Fibroblast of skin of left quadriceps (primary cell): ENCODE measurements at places on chromosomes 11 and 22.

DNA sequence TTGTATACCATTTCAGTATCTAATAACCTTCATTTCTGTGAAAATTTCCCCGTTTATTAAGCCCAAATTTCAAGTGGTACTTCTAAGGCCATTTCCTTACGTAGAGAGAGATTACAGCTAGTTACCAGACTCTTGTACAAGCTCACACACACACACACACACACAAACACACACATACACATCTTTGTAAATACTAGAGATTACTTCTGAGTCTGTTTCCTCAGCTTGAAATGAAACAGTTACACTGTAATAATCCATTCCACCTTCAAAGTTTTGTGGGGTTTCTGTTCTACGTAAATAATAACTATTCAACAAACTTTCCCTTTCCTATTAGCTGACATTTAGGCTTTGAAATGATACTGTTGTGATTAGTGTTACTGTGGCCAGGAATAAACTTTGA lies 6.2 kb downstream of the POGLUT3 start:
- DNase-seq, result no peak

DNA sequence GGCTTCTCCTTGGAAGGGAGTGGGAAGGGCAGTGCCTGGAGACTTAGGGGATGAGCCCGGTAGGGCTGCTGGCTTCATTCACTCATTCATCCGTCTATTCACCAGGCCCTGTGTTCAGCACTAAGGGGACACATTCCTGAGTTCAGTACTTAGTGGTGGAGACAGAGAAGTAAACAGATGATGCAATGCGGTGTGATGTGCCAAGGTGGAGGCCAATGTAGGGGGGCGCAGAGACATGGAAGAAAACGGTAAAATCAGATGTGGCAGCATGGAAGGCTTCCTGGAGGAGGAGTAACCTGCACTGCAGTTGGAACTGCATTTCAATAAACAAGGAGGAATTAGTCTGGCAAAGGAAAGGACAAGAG lies 21.3 kb downstream of the GRIK4 start:
- DNase-seq, result no peak

DNA sequence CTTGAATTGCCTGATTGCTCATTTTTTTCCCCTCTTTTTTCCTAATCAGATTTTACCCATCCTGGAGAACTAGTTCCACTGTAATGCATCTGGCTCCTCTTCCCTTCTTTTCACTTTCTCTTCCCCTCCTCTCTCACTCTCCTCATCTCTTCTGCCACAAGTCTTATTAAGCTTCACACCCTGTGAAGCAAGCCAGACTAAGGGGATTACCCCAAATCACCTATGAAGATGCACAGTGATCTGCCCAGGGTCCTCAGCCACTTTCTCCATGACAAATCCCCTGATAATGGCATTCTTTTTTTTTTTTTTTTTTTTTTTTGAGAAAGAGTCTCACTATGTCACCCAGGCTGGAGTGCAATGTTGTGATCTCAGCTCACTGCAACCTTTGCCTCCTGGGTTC lies 11.2 kb downstream of the UBASH3B start:
- no peak for DNase-seq

DNA sequence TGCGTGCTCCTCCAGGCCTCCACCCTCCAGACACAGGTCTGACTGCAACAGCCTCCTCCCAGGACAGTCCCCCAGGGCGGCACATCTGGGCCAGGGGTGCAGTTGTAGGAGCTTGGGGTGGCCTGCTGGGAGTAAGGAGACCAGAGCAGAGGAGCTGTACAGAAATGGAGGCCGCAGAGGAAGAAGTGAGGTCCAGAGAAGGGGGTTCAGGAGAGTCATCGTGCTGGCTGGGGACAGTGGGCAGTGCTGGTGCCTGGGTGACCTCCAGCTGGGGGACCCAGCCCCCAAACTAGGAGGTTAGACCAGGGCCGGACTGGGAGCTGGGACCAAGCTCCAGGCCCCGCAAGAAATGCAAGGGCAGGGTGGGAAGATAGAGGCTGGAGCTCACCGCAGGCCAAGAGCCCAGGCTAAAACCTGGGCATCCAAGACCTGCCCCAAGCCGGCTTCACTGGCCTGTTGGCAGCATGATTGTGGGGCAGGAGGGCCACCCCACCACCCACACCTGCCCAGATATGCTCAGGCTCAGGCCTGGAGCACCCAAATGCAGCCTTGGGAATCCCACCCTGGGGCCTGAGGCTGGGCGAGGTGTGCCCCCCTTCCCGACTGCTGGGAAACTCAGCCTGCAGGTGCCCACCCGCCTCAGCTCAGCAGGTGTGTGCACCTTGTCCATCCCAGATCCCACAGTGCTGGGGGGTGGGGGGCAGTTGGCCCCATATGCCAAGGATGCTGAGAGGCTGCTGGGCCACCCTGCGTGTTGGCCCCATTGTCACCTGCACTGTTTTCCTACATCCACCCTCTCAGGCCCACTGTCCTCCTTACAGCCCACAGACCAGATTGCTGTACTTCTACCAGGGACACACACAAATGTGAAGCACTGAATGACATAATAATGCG lies 96.9 kb downstream of the MORC2 start:
- no peak for DNase-seq

DNA sequence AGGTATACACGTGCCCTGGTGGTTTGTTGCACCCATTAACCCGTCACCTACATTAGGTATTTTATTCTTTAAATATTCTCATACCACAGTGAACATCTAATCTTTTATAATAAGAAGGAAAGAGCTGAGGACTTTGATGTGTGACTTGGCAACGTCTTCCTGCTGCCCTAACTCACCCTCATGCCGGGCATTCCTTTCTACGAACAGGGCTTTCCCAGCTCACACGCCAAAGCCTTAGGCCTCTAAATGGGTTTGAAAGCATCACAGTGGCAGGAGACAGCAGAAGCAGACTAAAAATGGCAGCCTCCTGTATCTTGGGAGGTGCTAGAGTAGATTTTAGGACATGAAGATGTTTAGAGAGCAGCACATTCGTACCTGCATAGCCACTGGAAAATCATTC lies 52.6 kb downstream of the CLTCL1 start:
- DNase-seq, result no peak

DNA sequence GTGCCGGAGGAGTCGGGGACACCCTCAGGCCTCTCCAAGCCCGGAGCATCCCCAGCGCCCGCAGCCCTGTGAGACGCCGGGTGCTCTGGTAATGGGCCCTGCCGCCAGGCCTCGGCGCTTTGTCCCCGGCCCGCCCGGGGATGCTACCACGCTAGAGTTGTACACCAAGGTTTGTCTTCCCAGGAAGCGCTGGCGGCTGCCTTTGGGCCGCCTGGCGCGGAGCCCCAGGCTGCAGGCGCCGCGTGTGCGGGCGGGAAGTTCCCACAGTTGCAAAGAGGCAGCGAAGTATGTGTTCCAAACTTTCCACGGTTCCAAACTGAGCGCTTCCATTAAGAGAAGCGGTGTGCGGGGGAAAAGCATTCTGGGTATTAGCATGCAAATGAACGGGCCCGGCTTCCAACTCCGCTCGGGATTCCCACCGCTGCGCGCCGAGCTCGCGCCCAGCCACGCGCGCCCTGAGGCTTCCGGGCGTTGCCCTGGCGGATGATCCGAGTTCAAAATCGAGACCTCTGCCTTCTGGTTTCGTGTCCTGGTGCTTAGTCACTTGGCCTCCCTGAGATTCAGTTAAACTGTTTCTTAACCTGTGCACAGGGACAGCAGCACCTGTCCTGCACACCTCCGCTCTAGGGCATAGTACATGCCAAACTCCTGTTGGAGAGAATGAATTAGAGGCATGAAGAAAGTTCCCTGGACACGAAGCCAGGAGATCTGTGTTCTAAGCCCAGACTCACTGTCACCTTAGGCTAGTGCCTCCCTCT lies 1.3 kb upstream of the PATZ1 start:
- DNase-seq, result no peak

GRCh38 chr11:88152381-88152780 lies 22.9 kb downstream of the RAB38 start:
- no peak for DNase-seq

DNA sequence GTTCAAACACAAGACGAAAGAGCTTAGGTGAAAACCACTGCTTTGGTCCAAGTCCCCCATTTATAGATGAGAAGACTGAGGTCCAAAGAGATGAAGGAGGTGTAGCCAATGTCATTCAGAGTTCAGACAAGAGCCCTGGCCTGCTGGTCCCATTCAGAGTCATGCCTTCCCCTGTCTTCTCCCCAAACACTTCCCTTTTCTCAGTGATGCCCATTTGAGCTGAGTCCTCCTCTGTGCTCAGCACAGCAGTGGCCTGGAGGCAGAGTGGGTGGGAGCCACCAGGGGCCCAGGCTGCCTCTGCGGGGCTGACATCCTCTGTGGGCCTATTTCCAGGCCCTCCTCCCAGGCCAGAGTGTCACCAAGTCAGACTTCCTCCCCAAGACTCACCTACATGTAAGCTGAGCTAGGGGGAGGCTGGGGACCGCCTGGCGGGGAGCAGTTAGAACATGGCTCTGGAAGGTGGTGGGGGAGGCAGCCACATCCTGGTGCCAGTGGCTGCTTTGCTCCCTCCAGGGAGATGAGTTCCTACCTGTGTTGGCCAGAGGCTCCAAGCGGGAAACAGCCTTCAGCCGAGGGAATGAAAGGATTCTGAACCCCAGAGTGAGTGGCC lies 22.4 kb upstream of the LRRC10B start:
- no peak for DNase-seq

GRCh38 chr22:44364751-44365130 lies 52.0 kb upstream of the SHISAL1 start:
- no peak for DNase-seq

- no peak for DNase-seq
Observed at GRCh38 chr22:28706845-28707244, 27.2 kb upstream of the TTC28 start.

DNA sequence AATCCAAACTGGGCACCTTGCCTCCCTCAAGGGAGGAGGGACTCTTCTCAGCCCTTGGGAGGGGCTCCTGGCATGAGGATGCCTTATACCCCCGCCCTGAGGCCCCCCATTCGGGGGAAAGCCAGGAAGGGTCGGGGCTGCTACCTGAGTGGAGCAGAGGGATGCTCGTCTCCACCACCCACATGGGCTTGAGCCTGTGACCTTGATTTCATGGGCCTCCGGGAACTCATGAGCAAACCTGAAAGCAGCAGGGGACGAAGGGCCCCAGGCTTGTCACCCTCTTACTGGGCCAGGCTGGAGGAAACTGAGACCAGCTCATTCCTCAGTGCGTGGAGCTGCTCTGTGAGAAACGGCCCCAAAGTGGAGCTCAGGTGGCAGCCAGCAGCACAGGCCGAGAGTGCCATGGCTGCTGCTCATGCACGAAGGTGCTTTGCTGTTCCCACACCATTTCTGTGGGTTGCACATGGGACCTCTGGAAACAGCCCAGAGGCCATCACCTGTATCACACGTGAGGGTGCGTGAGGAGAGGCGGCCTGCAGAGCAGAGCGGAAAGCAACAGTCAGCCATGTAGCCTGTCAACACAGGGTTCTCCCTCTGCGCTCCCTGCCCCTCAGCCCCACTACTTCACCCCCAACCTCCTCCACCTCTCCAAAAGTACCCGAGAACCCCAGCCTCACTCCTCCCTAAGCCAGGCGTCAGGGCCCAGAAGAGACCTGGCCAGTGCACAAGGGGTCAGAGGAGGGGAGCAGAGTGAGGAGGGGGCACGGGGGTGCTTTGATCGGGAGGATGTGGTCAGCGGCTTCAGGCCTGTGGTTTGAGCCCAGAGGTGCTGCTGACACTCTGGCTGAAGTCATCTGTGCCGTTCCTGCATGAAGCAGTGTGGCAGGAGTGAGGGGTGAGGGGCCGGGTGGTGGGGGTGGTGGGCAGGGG lies 14.1 kb upstream of the IL2RB start:
- DNase-seq, result no peak

DNA sequence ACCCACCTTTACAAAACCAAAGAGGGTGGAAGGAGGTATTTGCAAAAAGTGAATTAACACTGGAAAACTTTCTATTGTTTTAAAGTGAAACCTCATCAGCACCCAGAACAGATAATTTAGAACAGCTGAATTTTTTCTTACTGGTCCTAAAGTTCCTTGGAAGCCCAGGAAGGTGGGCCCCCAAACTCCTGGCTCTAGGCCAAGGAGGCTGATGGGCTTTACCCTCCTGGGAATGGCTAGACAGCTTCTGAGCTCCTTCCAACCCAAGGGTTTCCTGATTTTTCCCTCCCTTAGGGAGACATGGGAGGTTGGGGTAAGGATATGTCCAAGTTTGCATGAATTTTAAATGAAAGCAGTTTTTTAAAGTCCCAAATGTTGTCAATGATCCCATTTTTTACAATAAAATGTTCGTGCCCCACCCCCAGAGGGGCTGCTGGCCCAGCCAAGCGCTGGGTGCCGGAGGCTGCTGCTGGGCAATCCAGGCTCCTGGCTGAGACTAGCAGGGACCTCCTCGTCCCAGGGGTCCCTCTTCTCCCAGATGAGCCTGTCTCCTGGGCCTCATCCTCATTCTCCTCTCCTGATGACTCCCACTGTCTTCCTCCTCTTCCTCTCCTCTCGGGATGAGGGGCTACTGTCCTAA lies 28.4 kb downstream of the RELT start:
- DNase-seq, result no peak

- DNase-seq, result no peak
Observed at GRCh38 chr22:38083931-38084631, at the start of gene SLC16A8. TSS of gene SLC16A8 (minus strand) at chr22:38084184. CDS start at chr22:38082873, 1,311 bp downstream.

DNA sequence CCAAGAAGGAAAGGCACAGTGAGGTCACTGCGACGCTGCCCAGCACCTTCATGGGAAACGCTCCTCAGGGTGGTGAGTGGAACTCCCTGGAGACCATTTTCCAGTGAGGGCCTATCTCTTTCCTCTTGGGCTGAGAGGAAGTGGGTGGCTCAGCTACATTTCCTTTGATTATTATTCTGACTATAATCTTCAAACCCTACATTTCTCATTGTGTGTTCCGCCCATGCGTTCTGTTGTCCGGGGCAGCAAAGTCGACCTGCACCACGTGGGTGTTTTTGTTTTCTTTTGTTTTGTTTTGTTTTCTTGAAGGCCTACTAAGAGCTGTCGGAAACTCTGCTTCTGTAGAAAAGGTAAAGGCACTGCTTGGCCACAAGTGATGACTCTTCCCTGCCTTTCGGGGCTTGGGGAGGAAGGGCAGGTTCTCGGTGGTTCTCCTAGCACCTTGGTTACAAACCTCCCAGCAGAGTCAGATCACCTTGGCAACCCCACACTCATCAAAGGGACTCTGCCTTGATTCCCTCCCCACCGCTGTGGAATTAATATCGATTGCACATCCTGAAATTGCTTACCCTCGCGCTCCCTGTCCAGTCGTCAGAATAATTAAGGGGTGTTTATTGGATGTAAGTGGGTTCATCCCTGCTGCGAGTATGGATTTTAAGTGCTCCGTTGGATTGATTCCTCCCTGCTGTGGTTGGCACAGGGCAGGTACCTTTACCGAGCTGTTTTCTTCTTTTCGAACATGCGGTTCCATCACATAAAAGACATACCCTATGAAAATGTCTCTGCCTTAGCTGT lies 7.3 kb downstream of the PARVB start:
- no peak for DNase-seq

- no peak for DNase-seq
Observed at GRCh38 chr11:82698576-82699352, 34.9 kb downstream of the FAM181B start.

DNA sequence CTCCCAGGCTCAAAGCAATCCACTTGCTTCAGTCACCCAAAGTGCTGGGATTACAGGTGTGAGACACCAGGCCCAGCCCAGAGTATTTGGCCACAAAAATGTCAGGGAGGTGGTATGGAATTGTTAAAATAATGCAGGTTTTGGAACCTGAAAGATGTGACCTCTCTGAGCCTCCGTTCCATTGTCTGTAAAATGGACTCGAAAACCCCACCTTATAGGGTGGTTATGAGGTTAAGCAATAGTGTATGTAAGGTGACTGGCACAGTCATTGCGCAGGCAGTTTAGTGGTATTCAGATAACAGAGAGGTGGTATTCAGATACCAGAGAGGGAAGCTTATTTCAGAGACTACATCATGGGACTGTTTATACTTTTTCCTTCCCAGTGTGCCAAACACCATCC lies 52.5 kb upstream of the PRSS23 start:
- no peak for DNase-seq
